ENCODE measurements at places on chromosomes 6 and 20.

DNA sequence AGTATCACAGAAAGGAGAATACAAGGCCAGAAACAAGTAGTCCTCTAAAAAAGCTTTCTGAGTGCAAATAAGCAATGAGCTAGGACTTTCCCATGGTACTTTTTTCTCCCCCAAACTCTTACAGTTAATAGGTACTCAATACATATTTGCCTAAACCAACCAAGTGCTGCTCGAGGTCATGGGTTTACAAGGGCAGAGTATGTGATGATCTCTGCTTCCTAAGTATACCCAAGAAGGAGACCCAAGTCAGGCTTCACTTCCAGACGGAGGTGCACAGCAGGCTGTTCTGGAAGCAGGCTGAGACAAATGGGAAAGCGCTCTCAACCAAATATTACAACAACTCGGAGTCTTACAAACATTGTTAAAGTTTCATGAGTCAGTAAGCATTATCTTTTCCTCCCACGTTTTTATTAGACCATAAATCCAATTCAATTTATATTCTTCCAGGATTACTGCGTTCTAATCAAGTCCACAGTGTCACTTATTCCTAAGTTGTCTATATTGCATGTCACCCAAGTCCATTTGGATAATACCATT is 8.1 kb downstream of the FYN start:
- DNase-seq, result no peak

DNA sequence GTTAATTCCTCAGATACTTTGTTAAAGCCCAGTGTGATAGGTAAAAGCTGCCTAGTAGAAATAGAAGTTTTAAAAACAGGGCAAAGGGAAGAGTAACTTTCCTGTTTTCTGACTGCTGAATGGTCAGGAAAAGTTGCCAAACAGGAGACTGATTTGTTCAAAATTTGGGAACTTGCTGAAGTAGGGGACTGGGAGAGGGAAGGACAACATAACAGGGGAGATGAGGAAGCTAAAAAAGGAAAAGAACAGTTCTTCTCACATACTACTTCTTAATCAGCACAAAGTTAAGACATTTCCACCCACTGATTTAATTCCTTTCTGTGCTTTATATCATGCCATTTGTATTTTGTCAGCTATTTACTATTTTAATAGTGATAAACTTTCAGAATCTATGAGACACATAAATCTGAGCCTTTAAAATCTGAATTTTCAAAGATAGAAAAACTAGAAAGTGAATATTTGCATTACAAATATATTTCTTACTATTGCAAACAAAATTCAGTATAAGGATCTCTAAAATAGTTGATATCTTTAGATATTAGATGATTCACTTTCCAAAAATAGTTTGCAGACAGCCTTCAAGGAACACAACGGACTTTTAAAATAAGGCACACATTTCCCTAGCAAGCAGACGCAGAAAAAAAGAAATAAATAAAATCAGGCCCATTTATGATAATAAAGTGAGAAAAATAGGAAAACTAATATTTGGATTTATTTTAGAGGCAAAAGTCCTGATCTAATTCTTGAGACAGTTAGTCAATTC is 36.9 kb upstream of the SLC16A10 start:
- no peak for DNase-seq

GRCh38 chr20:25750765-25751696 is 54.4 kb upstream of the ZNF337 start:
- DNase-seq, result no peak

GRCh38 chr6:159099961-159100360 is 55.2 kb upstream of the TAGAP start:
- DNase-seq, result no peak

DNA sequence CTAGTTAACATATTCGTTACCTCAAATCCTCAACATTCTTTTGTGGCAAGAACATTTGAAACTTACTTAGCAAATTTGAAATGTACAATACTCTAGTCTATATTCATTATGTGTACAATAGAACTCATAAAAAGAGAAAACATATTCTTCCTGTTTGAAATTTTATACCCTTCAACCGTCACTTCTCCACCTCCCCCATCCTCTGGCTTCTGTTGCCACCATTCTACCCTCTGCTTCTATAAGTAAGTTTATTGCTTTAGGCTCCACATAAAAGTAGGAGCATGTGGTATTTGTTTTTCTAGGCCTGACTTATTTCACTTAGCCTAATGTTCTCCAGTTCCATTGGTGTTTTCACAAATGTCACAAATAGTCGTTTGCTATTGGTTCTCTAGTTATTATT is 205.3 kb downstream of the TENT5A start:
- DNase-seq, result no peak

GRCh38 chr6:111076024-111076695 is 11.1 kb upstream of the SLC16A10 start:
- DNase-seq, result peak; percentile 16

DNA sequence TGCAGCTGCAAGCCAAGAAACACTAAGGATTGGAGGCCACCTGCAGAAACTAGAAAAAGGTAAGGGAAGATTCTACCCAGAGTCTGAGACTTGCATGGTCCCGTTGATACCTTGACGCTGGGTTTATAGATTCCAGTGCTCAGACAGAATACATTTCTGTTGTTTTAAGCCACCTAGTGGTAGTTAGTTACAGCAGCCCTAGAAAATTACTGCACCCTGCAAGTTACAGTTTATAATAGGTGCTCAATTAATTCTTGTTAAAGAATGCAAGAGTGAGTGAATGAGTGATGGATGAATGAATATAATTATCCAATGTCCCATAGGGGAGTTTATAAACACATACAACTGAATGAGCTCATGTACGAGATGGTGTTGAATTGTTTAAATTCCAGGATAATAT is 453.1 kb upstream of the SLC35B3 start:
- DNase-seq, result no peak

- no peak for DNase-seq
Measured at GRCh38 chr20:13687815-13688214, 49.1 kb upstream of the TASP1 start.

DNA sequence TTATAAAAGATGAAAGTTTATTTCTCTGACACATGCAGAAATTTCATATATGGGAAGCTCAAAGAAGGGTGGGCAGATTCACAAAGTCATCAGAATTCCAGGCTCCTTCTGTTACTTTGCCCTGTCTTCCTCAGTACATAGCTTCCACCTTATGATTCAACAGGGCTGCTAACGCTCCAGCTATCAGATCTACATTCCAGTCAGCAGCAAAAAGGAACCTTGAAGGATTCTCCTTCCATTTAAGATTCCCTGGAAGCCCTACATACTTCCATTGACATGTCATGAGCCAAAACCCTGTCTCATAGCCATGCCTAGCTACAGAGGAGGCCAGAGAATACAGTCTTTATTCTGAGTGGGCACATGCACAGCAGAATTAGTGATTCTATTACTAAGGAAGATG is 103.3 kb downstream of the NCR2 start:
- no peak for DNase-seq

DNA sequence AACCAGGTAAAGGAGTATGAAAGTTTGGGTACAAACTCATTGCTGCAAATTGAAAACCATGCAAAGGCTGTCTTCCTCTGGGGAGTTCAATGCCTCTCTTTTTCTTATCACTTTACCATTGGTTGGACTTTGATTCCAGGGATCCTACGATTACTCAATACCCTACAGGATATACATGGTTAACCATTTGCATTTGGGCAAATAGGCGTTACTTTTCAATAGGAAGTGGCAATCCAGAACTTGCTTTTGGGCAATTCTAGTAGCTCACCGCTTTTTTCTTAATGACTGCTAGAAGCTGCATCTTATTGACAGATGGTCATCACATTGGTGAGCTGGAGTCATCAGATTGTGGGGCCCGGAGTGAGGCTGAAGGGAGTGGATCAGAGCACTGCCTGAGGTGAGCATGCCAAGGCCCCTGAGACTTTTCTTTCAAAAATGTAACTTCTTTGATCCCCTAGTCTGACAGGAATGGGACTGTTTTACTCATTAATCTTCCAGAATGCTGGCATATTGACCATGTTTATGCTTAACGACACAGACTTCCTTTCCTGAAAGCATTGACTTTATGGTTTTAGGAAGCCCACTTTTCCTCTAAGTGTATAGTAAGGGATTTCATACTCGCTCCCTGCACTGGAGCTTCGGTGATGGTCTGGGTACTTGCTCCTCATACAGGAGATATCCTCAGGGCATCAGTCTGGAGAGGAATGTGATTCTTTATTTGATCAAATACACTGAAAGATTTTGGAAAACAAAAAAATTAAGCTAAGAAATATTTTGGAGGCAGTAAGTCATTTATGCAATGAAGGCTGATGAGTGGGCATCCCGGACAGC is at the start of gene CCR6:
TSS of gene CCR6 (plus strand) at position 270 of the 831 bp plus-strand sequence. CDS start 13,039 bp downstream, outside the sequence.
- no peak for DNase-seq

DNA sequence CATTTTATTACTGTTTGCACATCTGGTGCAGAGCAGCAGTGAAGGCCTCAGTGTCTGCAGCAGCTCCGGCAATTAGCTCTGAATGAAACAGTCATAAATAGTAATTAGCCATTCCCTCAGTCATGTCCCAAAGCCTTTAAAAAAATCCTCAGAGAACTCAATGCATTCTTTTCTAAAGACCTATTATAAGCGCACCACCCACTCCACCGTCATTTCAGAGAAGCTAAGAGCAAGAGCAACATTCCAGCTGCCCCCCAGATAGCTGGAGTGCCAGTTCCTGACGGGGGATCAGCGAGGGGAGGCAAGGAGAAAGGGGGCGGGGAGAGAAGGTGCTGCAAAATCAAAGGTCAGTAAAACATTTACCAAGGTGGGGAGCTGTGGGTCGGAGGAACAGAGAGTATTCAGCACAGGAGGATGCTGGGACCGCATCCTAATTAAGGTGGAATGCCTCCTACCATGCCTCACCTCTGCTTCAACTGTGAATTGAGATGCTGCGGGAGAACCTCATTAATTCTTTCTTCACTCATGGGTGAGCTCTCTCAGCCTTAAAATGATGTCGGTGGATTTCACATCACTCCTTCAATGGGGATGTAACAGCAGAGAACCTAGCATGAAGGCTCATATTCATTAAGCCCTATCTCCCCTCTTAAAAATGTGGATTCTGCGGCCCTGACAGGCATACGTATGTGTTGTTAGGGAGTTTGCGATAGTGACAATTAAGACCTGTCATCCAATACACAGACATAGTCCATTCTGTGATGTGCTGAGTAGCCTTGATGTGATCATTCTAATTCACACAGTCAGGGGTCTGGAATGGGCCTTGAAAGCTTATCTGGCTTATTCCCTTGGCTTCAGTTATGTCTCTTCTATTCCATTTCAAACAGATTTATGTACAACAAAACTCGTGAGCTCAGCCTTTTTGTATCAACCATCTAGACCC is 469.5 kb upstream of the NRSN1 start:
- no peak for DNase-seq

- no peak for DNase-seq
Measured at GRCh38 chr6:122143813-122144601, 255.4 kb upstream of the HSF2 start.

DNA sequence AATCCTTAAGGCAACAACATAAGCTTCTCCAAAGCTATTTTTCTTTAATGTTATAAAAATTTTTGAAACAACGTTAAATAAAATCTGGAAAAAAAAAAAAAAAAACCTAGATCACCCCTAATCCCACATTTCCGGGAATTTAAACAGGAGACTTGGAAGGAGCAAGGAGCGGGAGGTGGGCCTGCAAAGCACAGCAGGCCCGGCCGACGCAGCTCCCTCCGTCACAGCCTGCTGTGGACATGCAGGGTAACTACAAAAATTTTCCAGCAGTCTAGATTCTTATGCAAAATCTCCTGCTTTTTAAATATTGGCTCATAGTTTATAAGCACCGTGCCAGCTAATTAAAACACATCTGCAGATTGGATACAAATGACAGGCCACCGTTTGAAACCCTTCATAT is 23.5 kb downstream of the FOXF2 start:
- no peak for DNase-seq

- DNase-seq, result no peak
Measured at GRCh38 chr20:44745598-44746366, at the start of gene KCNK15. Gene KCNK15, plus strand, starts transcription at chr20:44745865. Its CDS starts 46 bp downstream, at chr20:44745911.

GRCh38 chr6:127900935-127901334 is at the start of gene THEMIS:
Gene THEMIS, minus strand, starts transcription at chr6:127901058. Its CDS starts 126 bp downstream, at chr6:127900932.
- DNase-seq, result no peak

GRCh38 chr6:135319819-135320218 is 138.7 kb downstream of the MYB start:
- DNase-seq, result no peak

DNA sequence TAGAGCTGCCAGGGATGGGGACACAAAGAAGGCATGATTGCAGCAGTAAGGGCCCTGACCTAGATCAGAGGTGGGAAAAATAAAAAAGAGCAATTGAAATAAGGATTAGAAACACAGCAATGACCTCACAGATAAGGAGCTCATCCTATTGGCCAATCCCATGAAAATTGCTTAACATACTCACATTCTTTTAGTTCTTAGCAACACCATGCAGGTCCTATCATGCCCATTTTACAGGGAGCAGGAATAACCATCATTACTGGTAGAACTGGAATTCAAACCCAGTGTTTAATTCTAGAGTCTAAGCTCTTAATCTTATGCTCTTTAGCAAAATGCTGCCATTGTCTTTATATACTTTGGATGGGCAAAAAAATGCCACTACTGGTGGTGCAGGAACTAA is 267.7 kb downstream of the RNF144B start:
- no peak for DNase-seq

DNA sequence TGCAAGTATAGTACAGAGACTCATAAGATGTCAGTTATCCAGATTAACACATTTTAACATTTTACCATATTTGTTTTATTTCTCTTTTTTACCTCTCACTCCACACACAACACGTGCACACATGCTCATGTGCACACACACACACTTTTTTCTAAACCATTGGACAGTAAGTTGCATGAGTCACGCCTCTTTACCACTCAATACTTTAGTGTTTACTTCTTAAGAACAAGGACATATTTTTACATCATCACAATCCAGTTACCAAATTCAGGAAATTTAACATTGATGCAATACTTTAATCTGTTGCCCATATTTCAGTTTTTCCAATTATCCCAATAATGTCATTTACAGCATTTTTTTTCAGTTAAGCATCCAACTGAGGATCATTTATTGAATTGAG is 109.0 kb downstream of the RIN2 start:
- DNase-seq, result no peak

DNA sequence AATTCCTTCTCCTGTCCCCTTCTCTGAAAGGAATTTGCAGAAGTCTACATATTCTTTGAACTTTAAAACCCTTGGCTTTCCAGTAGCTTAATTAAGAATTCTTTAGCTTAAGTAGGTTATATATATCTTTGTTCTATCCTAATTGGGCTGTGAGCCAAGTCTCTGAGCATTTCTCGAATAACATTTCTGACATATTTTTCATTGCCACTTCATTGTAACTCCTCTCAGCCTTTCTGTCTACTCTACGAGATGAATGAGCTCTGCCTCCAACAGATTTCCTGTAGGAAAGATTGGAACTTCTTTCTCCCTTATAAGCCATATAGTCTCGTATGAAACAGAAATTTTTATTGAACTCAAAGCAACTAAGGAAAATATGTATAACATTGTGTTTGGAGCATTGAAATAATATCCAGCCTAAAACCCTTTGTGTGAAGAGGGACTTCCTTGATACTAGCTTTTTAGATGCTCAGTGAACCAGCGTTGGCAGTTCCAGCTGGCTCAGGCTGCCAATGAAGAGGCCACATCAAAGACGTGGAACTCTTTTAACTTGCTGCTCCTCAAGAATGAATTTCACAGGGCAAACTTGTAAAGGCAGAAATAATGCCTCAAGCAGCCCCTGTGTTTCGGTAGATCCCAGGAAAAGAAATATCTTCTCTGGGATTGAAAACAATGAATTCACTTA is 87.7 kb upstream of the NOX3 start:
- no peak for DNase-seq

GRCh38 chr20:815914-816606 is 17.5 kb upstream of the FAM110A start:
- DNase-seq, result peak; percentile 37

- no peak for DNase-seq
Measured at GRCh38 chr6:113293423-113293740, 563.8 kb upstream of the MARCKS start.

- no peak for DNase-seq
Measured at GRCh38 chr6:118764766-118765165, 113.4 kb upstream of the CEP85L start.
